NCI-H1417 treated with DMSO at 0.1 percent for 48 hours (cell line): ENCODE measurements at places on chromosomes 13 and 19.
A peak's percentile ranks its signal among the peaks of the same experiment; 100 is the strongest.

GRCh38 chr13:97266332-97266731, 44.2 kb downstream of the MBNL2 start:
- DNase-seq, result no peak

- DNase-seq, result no peak
These were observed 6.2 kb downstream of the MYO1F start for GRCh38 chr19:8571006-8571411.

DNA sequence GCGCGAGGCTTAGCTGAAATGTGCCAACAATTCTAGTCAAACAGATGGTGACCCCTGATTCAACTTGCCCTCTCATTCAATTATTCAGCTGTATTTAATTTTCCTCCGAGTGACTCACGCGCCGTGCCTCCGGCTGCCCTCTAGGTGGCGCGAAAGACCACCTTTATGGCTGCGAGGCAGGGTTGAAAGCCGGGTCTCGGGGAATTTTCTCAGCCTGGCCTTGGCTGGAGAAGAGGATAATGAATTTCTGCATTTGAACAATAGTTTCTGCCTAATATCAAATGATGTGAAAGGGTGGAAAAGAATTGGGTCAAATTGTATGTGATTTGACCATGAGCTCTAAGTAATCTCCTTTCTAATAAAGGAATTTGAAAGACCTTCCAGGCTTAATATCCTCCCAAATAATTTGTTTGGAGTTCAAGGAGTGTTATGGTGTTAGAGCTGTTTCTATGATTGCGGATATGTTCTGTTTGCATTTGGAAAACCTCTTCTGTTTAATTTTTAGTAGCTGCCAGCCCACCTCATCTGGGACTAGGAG, 310.9 kb downstream of the ZNF536 start:
- DNase-seq, result no peak

DNA sequence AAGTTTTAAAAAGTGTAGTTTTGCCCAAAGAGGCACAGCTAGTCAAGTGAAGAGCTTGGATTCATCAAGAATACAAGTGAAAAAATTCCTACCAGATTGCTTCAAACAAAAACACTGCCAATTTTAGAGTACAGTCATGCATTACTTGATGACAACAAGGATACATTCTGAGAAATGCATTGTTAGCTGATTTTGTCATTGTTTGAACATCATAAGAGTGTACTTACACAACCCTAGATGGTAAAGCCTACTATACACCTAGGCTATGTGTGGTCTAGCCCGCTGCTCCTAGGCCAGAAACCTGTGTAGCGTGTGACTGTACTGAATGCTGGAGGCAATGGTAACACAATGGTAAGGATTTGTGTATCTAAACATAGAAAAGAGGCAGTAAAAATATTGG, 41.1 kb downstream of the TMTC4 start:
- DNase-seq, result no peak

DNA sequence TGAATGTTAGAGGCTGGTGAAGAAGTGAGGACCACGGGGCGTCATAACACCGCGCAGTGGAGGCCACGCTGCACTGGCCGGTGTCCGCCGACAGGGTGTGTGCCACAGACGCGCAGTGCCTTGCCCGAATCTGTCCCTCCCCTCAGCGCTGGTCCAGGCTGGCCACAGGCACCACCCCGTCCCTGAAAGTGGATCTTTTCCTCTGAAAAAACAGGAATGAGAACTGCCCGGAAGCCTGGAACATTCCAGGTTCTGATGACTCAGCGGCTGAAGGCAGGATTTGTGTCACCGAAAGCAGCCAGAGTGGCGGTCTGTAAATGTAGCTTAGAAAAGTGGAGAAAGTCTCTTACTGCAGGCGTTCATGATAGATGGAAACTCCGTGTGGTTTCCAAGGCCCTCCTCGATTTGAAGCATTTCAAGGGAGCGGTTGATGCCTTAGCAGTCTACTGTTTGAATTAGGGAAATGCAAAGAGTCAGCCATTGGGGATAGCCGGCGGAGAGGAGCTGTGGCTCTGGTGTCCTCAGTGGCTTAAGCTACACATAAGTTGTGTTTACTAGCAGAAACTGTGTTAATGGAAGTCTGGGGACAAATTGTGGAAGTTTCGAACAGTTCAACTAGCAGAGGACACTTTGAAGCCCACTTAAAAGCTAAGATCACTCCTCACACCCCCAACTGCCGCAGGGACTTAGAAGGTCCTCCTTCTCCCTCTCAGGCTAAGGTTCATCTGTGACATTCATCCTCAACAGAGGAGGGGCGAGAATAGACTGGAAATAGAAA, 70.8 kb downstream of the NUFIP1 start:
- DNase-seq, result peak; percentile 66

GRCh38 chr19:47305309-47305751, 4.3 kb upstream of the C5AR1 start:
- DNase-seq, result no peak

DNA sequence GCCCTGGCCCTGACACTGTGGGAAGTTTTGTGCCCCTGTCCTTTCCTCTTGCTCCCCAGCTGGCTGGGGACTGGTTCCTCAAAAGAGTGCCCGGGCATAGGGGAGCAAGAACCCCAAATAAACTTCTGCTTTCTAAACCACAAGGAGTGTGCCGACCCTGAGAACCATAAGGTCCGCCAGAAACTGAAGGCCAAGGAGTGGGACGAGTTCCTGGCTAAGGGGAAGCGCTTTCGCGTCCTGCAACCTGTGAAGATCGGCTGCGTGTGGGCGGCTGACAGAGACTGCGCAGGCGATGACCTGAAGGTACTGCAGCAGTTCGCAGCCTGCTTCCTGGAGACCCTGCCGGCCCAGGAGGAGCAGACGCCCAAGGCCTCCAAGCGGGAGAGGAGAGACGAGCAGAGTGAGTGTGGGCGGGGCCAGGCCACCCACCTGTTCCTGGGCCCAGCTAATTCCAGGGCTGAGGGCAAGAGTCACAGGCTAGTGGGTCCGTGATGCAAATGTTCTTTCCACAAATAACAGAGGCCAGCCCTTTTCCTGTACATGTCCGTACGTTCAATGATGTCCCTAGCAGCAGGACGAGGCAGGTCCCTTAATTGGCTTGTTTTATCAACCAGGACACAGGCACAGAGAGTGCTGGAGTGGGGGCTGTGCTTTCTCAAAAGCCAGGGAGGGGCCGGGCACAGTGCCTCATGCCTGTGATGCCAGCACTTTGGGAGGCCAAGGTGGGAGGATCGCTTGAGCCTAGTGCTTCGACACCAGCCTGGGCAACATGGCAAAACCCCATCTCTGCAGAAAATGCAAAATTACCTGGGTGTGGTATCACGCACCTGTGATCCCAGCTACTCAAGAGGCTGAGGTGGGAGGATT, 25.6 kb downstream of the UBXN6 start:
- no peak for DNase-seq

DNA sequence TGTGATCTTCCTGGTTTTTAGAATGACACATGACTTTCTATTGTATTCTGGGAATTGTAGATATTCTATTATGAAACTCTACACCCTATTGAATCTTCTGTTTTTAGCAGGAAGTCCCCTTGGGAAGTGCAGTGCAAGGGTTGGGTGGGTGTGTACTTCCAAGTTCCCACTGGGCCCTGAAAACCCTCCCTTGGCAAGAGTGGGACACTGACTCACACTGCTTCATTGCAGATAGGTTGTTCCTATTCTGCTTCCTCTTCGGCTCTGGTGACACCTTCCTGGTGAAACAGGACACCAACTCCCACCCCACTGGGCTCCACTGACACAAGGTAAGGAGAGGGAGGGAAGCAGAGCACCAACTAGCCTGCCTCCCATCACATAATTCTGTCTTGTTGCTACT, 121.8 kb downstream of the KCTD12 start:
- DNase-seq, result no peak

DNA sequence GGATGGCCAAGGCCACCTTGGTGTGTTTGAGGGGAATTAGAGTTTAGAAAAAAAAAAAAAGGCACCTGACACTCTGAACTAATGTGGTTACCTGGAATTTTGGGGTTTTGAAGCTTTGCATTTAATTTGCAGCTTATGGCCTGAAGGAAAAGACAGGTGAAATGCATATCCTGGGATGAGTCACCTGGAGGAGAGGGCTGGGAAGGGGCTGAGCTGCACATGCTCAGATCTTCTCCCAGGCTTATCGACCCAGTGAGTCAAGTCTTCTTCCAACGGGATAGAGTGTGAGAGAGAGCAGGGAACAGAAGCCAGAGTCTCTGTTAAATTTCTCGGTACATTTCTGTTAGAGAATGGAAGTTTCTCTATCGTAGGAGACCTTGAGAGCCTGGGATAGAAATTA, 29.7 kb upstream of the ALOX5AP start:
- DNase-seq, result no peak

DNA sequence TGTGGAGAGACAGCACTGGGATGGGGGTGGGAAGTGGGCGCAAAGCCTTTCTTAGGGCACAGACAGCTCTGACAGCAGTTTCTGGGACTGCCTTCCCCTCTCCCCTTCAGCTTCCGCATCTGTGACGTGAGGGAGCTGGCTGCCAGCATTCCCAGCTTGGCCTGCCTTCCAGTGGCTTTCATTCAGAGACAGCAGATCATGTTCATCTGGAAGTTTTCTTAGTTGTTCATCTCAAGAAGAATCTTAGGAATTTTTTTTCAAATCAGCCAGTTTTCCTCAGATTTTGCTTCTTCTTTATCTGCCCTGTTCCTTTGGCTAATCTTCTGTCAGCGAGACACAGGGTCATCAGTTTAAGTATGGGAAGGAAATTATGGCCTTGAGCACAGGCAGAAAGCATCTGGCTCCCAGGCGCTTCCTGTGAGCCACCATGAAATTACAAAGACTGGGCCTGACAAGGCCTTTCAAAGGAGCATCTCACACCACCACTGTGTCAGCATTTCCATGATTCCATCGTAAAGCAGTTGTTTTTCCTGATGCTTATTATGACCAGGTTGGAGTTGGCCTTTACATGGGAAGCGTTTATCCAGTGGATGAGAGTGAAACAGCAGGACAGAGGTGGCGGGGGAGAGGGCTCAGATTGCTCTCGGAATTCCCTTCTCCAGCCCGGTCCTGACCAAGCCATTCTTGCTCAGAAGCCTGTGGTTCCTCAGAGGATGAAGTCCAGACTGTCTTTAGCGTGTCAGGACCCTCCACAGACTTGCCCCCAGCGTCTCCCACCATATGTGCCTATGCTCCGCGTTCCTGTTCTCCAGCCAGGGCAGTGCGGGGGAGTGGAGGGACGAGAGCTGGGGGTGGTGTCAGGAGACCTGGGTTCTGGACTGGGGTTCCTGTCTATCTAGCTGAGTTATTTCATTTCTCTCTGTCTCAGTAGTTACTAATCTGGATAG, 43.6 kb downstream of the ARHGAP35 start:
- no peak for DNase-seq

DNA sequence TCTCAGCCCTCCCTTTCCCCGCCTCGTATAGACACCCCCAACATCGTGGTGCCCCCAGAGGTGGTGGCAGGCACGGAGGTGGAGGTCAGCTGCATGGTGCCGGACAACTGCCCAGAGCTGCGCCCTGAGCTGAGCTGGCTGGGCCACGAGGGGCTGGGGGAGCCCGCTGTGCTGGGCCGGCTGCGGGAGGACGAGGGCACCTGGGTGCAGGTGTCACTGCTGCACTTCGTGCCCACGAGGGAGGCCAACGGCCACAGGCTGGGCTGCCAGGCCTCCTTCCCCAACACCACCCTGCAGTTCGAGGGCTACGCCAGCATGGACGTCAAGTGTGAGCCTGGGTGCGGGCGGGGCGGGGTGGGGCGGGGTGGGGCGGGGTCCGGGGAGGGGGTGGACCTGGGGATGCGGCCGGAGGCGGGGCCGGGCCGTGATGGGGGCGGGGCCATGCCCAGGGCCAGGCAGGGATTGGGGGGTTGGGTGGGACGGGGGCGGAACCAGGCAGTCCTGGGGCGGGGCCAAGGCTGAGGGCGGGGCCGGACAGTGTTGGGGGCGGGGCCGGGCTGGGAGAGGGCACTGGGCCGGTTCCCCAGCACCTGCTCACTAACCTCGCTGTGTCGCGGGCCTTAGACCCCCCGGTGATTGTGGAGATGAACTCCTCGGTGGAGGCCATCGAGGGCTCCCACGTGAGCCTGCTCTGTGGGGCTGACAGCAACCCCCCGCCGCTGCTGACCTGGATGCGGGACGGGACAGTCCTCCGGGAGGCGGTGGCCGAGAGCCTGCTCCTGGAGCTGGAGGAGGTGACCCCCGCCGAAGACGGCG, 7.8 kb downstream of the MAG start:
- DNase-seq, result no peak

GRCh38 chr13:100063333-100063732, 25.6 kb upstream of the PCCA start:
- no peak for DNase-seq

DNA sequence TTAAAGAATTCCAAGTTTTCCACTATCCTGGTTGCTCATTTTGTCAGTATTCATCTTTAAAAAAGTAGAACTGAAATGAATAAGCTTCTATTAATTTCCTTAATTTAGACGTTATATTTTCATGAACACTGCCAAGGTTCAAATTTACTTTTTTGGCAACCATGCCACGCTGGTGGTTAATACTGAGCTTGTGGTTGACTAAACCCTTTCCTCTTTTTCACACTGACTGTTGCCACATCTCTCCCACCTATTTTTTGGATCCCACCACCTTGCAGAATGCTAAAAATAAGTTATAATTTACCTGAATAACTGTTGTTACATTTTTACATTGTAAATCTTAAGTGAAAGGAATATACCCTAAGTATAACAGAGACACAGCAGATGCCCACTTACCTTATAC, 45.0 kb downstream of the FLT3 start:
- DNase-seq, result no peak

DNA sequence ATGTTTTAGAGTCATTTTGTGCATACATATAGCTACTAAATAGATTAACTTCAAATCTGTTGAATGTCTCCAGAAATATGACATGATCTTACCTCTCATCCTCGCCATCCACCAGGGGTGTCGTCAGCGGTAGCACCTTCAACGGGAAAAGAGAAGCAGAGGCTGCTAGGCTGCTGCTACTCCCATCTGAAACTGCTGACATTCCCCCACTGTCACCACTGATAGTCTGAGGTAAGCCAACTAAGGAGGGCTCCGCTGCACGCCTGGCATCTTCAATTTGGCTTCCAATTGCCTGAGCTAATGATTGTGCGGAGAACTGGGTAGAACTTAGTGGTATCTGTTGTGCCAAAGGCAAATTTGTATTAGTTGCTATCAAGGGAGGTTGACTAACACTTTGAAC, 3.1 kb downstream of the TSC22D1 start:
- DNase-seq, result no peak

DNA sequence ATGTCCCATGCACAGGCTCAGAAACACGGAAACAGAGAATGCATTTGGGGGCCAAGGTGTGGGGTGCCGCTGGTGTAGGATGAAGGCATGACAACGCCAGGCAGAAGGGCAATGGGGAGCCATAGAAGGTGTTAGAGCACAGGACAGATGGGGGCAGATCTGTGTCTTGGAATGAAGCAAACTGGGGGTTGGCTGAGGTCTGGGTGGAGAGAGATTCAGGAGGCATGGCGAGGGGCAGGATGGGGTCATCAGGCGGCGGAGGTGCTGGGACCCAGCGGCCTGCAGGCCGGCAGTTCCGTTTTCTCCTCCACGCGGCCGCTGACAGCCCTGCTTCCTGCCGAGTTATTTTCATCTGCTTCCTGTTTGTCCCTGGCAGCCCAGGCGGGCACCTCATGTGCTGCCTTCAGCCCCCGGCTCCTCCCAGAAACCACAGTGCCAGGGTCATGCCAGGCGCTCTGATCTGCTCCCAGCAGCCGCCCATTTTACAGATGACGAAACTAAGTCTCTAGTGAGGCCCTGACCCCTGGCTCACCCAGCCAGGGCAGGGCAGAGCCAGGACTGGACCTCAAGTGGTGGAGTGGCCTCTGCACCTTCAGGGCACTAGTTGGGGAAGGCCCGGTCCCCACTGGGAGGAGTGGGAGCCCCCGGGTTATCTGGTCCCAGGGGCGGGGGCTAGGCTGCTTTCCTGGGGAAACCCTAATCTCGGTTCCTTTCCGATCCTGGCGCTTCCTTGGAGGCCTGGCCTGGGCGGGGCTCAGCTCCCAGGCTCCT, 2.2 kb downstream of the ARHGAP45 start:
- no peak for DNase-seq

GRCh38 chr19:51644636-51645271, 1.9 kb downstream of the SIGLEC14 start:
- DNase-seq, result no peak
